ENCODE measurements at places on chromosomes 4 and X.

DNA sequence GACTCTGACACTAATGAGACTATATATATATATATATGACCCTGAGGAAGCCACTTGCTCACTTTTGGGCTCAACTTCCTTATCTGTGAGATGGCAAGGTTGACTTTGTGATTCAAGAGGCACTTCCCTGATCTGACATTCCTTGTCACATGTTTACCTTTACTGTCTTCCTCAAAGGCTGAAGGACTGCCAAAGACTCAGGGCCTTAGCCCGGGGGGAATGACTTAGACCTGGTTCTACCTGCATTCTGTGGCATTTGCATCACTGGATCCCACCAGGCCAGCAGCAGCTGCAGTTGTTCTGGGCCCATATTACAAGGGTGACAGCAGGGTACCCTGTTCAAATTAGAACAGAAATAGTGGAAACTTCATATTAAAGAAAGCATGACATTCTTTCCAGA is 3.1 kb upstream of the HS6ST2 start:
- DNase-seq = no peak

DNA sequence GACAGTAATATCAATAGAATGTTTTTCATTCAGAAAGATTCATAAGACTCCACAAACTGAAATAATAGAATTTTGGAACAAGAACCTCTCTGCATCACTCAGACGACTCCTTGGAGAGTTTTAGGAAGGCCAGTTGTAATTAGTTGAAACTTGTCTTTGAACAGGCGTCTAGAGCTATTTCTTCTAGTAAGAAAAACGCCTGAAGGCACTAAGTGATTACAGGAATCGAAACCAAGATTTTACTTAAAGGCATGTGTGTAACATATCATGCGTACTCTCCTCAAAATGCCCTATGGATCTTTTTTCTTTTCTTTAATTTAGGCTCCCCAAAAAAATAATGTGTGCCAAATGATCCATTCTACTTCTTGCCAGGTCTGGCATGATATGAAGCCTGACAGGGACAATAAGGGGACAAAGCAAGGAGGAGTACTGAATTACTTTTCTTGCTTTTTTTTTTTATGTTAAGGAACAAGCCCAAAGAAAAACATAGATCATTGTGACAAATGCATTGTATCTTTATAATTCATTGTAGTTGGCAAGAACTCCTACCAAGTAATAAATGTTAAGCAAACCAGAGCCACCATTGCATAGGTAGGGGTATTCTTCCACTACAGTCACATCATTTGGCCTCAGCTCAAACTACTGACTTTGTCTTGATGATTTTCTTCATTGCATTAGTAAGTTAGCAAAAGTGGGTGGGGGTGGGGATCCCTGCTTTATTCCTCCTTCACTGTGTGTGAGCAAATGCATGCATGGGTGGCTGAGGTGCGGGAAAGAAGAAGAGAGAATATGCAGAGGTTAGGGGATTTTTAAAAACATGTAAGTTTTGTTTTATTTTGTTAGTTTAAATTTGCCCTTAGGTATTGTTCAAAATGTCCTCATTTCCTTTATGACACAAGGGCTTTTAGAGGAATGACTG is 79.9 kb upstream of the ATOH1 start:
- no peak for DNase-seq

- DNase-seq = no peak
Measured at GRCh38 chr4:151415978-151416377, 7.0 kb downstream of the FHIP1A start.

DNA sequence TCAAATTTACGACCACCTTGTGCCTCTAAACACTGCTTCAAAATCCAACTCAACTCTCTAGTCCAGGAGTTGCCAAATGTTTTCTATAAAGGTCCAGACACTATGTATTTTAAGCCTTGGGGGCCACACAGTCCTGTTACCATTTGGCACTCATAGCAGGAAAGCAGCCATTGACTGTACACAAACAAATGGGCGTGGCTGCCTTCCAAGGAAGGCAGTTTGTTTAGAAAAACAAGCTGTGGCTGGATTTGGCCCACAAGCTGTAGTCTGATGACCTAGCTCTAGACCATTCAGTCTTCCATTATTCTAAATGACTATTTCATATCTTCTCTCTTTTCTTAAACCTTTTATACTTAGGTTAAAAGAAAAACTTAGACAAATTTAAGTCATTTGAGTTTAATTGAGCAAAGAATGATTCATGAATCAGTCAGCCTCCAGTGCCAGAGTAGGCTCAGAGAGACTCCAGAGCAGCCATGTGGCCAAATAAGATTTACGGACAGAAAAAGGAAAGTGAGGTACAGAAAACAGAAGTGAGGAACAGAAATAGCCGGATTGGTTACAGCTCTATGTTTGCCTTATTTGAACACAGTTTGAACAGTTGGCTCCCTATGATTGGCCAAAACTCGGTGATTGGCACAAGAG is 825.8 kb upstream of the LCORL start:
- DNase-seq = no peak

DNA sequence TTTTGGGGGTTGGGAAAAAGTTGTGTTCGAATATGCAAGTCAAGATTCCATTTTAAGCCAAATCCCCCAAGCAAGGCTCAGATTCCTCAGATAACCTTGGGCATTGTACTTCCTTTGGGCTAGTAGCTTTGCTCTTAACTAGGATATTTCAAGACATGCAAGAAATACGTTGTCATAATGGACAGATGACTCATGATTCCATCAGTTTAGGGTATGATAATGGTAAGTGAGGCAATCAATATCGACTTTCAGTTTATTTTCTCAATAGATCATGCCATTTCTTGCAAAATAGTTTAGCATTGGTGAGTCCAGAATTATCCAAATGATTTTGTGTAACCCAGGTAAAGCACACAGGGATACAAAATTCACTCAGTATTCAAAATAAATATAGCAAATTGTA is 25.4 kb downstream of the CFAP299 start:
- DNase-seq = no peak

GRCh38 chrX:147958291-147958690 is 22.8 kb upstream of the FMR1NB start:
- no peak for DNase-seq

- DNase-seq = peak; percentile 73
Measured at GRCh38 chr4:98261405-98262291, 464 bp downstream of the RAP1GDS1 start.

GRCh38 chr4:89324671-89325070 is 17.1 kb upstream of the GPRIN3 start:
- DNase-seq = no peak

DNA sequence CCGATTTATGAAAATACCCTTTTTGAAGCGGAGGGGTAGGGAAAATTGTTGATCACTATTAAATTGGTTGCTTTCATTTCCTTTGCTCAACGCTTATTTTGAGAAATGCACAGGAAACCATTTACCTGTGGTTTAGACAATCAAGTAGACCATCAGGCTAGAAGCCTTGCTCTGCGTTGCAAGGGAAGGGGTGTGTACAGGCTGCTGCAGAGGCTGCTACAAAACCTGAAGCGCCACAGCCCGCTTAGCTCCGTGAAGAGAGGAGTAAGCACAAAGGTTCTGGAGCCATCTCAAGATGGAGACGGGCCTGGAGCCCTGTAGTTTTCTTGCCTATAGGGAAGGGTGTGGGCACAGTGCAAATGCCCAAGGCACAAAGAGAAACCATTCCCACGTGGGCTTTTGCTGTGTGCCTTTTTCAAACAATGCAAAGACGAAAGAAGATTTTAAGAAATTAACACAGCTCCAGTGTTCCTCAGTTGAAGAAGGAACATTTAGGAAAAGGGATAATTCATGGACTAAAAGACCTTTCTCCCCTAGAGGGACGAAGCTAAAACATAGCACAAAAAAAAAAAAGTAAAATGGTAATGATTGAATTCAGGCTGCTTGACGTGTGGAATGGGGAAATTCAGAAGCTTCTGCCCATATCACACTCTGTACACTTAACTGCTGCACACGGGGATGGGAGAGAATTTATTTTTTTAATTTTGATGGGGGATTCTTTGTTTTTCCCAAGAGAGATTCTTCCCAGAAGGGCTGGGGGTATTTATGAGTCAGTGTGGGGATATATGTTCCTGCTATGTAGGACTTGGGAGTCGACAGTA is 3.5 kb downstream of the TMSB4X start:
- peak; percentile 52 for DNase-seq

DNA sequence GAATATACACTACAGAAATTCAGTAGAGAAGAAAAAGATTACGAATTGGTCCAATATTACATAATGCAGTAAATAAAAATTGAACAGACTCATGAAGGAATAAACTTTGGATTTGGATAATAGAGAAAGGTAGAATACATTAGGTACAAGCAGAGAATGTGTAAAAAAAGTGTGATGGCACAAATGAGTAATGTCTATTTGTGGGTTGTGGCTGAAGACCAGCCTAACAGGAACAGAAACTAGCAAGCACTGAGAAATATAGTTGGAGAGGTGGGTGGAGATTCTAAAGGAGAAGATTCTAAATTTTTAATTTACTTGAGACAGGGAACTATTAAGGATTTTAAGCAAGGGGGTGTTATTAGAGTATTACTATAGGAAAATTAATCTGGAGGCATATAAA is 15.2 kb upstream of the CLOCK start:
- DNase-seq = no peak

GRCh38 chrX:26557691-26558321 is 341.8 kb downstream of the MAGEB5 start:
- DNase-seq = no peak

DNA sequence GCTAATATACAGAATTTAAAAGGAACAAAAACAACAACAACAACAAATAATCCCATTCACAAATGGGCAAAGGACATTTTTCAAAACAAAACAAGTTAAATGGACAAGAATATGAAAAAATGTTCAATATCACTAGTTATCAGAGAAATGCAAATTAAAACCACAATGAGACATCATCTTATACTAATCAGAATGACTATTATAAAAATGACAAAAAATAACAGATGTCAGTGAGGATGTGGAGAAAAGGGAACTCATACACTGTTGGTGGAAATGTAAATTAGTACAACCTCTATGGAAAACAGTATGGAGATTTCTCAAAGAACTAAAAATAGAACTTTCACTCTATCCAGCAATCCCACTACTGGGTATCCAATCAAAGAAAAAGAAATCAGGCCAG is 92.6 kb downstream of the KIT start:
- DNase-seq = no peak

GRCh38 chr4:96676754-96677435 is 837.0 kb downstream of the PDHA2 start:
- no peak for DNase-seq
